Stimulated activated CD8-positive, alpha-beta memory T cell treated with anti-CD3 and anti-CD28 coated beads, Interleukin-7, amount 100 ng/mL, for 4 hours (primary cell): ENCODE measurements at places on chromosomes 6 and 20.

GRCh38 chr20:51267679-51268078, 244.8 kb upstream of the KCNG1 start:
- no peak for DNase-seq

GRCh38 chr20:44790638-44791393, 19.5 kb downstream of the RIMS4 start:
- no peak for DNase-seq

GRCh38 chr20:14859627-14860026, 522.2 kb upstream of the FLRT3 start:
- DNase-seq, result no peak

DNA sequence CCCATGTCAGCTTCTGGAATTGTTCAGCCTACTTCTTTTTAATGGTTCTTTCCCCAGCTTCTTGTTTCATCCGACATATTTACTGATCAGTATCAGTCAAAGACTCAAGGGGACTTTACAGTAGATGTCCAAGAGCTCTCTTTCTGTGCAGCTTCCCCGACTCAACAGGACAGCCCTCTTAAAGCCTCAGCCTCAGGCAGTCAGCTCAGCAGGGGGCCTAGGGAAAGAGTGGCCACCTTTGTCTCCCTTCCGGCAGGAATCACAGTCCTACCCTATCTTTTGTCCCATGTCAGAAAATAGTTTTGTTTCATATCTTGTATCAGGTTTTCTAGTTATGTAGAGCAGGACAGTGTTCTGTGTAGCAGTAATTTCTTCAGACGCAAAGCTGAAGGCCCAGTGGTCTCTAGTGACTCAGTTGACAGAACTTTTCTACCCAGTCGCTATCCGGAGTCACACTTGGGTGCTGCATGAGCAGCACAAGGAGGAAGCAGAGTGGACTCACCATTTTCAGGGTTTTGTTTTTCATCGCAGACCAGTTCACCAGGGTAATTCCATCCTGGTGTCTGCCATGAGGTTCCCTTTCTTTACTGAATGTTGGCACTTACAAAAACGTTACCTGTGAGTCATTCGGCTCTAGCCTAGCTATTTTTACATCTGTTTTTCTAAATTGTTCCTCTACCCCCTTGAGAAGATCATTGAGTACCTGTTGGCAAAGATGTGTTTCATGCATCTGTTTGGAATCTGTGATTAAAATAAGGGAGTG, 47.7 kb downstream of the SPATA2 start:
- no peak for DNase-seq

DNA sequence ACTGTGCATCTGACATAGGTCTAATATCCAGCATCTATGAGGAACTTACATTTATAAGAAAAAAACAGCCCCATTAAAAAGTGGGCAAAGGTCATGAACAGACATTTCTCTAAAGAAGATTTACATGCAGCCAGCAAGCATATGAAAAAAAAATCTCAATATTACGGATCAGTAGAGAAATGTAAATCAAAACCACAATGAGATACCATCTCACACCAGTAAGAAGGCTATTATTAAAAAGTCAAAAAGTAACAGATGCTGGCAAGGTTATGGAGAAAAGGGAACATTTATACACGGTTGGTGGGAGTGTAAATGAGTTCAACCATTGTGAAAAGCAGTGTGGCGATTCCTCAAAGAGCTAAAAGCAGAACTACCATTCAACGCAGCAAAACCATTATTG, 13.1 kb downstream of the METTL24 start:
- DNase-seq, result no peak

DNA sequence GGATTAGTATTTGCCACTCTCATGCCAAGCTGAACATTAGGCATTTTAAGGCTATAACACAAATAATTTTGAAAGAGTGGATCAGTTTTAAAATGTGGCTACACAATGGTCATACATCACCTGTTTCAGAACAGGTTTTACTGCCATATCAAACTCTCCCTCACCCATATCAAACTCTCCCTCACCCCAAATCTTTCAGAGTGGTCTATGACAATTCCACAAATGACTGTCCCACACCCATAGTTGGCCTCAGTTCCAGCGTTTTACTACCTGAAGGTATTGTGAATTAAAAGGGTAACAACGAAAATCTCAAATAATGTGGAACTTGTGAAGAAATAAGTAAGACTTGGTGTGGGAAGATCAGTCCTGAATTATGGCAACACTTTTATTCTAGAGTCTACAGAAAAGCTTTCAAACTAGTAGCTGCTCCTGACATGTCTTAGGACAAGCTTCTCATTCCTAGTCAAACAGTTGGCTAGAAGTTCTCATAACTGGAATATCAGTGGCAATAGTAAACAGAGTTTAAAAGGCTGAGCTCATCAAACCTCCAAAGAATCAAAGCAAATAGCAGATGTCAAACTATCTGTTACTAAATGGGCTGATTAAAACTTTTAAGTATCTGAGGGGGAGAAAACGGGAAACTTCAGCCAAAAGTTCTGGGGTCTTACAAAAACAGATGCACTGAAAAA, 52.4 kb downstream of the MAP3K7 start:
- no peak for DNase-seq

DNA sequence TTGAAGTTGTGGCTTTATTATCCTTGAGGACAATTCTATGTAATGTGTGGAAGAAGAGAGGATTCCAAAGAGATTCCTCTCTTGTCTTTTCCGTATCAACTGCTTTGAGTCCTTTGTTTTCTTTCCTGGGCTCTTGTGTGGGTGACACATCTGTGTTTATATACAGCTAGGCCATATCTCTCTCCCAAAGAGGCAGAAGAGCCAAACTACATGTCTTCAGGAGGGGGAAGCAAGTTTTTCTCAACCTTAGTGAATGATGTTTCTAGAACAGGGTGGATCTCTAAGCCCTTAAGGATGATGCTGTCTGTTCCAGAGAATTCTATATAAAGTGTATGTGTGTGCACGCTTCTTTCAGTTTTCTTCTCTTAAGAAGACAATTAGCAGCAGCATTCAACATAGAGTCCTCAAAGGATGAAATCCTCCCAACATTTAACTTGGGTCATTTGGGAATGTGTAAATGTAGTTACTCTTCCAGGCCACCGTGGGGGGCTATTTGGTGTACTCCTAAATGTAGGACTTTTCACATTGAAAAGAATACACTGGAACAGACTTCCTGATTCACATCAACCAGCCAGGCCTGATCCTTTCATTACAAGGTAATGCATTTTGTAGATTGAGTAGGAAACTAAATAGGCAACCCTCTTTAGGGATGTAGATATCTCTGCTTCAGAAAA, 92.8 kb upstream of the EEF1E1 start:
- no peak for DNase-seq

DNA sequence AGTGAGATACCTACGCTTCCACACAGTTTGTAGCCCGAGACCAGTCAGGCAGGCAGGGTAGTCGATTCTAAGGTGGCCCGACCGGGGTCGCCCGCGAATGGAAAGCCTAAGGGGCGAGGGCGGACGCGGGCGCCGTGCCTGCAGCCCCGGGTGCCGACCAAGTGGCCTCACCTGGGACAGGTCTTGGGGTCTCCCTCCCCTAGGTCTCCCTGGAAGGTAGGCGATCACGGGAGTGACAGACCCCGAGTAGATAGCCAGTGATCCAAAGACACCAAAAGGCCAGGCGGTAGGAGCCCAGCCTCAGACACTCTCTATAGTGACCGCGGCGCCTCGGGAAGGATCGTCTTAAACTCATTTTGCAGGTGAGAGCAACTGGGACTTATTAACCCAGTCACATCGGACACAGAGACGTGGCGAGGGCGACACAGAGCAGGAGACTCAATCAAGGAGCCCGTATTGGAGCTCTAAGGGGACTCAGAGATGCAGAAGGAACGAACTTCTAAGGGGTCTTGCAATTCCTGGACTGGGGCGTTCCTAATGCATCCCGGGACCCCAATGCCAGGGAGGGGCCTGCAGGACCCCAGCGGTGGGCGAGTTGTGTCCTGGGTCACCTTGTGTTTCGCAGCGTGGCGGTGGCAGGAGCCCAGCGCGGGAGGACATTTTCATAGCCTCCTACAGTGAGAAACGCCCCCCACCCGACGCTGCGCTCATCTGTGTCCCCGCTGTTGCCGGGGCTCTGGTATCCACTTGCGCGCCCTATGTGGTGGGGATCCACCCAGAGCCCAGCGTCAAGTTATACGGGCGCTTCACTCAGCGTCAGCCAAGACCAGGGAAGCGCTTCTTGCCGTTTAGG, 2.1 kb upstream of the VSX1 start:
- DNase-seq, result no peak

GRCh38 chr6:129874837-129875236, 13.7 kb upstream of the TMEM244 start:
- DNase-seq, result no peak

- no peak for DNase-seq
Measured at GRCh38 chr6:73542891-73543290, 22.1 kb upstream of the EEF1A1 start.

GRCh38 chr6:74932232-74932888, 273.5 kb downstream of the COL12A1 start:
- DNase-seq, result no peak

DNA sequence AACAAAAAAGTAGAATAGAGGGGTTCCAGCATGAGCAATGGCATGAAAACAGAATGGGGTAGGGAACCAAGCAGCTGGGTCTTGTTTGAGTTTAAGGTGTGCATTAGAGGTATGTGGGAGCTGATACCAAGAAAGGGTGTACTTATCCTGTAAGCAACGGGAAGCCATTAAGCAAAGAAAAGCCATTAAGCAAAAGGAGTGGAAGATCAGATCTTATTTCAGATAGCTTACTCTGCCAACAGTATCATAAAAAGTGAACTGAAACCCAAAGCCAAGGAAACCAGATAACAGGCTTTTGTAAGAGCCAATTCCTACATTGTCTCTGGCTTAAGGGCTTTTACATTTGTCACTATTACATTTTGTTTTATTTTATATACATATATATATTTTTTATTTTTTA, 21.3 kb upstream of the BEND6 start:
- DNase-seq, result no peak

DNA sequence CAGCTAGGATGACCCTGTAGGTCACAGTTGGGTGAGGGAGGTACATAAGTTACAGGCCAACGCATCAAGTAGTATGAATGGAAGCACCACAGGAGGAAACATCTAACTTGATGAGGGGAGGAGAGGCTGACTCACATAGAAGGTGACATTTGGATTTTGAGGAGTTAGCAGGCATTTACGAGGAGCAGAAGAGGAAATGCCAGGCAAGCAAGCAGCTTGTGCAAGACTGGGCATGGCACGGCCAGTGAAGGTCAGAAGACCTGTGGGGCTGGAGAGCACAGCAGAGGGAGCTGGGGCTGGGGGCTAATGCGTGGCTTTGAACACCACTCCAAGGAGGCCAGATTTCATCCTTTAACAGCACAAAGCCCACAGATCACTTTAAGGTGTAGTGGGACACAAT, 37.8 kb downstream of the MUC22 start:
- no peak for DNase-seq

GRCh38 chr6:13846841-13847240, 32.5 kb upstream of the MCUR1 start:
- DNase-seq, result no peak

GRCh38 chr6:139868576-139868975, 494.1 kb upstream of the CITED2 start:
- no peak for DNase-seq

DNA sequence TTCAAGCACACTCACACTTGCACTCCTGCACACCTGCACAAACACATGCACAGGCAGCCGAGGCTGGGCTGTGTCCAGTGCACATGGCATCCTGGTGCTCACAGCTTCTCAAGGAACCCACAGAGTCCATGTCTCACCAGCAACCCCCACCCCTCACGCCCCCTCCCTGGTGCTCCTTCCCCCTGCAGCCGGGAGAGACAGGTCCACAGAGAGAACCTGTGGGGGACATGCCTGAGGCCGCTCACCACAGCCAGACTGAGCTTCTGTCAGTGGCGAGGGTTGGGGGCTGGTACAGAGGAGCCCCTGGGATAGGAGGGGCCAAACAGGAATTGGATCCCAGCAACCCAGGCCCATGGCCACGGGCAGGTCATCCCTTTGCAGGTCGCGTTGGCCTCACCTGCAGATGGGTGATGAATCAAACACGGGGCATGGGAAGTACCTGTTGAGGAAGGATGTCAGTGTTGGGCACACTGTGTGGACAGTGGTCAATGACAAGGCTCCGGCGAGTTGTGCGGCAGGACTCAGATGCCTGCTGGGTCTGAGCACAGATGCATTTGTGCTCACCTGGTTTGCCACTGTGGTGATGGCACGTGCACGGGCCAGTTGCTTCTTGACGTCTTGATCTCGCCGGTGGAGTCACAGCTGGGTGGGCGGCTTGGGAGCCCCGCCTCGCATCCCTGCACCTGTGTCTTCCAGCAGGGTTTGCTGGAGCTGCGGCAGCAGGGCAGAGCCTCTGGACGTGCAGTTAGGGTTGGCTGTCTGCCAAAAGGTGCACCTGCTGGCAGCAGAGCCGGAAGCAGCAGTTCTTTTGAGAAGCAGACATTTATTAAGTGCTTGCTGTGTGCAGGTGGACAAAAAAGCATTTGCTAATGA, 113.0 kb downstream of the ERMARD start:
- no peak for DNase-seq

GRCh38 chr20:36154700-36155628, at the start of gene EPB41L1:
Gene EPB41L1 (plus strand): TSS chr20:36154740. CDS start chr20:36173778, 19,038 bp downstream.
- DNase-seq, result no peak

DNA sequence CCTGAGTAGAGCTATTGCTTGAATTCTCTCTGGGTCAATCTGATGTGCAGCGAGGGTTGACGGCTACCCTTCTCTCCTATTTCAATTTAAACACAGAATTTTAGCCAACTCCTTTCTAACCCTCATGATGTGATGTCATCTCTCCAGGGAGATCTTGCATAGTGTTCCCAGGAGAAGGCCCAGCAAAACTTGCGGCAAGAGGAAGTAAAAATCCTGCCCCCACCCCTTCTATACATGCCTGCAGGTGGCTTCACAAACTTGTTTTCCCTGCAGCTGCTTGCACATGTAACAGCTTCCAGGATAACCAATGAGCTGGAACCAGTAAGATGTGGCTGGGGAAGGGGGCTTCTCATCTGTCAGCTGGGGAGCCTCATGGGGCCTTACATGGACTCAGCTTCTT, 169.3 kb upstream of the CDH4 start:
- DNase-seq, result no peak

- no peak for DNase-seq
Measured at GRCh38 chr6:37630281-37630799, 67.3 kb downstream of the MDGA1 start.

DNA sequence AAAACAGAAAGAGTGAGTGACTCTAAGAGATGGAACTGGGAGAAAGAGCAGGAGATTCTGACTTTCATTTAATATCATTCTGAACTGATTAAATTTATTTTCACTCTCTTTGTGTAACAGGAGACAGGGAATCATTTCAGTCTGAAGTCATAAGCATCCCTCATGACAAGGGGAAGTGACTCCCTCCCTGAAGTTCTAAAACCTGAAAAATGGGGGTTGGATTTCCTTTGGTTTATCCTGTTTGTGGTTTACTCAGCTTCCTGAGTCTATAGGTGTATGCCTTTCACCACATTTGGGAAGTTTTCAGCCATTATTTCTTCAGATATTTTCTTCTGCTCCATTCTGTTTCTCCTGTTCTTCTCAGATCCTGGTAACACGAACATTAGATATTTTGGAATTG, 3.4 kb upstream of the FKBP1A start:
- no peak for DNase-seq

DNA sequence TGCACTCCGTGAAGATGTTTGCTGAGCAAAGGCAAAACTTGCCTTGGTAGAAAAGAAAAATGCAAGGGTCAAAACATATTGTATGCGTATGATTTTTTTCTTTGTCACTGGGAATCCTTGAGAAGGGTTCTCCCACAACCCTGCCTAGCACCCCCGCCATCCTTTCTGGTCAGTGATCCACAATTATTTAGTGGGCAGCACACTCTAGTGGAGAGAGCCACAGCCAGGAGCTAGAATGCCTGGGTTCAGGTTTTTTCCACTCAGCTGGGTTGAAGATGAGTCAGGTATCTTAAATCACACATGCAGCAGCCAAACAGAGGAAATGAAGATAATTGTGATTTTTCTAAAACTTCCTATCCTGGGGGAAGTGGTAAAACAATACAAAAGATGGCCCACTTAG, 243.1 kb downstream of the PKHD1 start:
- DNase-seq, result no peak
